ENCODE measurements at places on chromosomes 2 and 18.

DNA sequence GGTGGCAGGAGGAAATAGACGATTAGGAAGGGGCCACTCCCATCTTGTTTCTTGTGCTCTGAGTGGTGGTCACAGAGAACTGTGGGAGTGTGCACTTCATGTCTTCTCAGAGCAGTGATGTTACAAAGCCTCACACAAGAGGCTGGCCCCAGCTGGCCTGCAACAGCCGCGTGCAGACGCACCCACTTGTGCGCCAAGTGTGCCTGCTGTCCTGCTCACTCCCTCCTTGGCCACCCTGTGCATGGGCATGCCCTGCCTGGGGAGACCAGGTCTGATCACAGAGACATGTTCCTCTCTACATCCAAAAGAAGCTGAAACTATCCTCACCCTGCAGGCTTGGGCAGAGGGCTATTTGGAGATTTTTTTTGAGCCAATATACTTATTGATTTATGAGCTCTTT, 108.4 kb downstream of the MRO start:
- no peak for DNase-seq

DNA sequence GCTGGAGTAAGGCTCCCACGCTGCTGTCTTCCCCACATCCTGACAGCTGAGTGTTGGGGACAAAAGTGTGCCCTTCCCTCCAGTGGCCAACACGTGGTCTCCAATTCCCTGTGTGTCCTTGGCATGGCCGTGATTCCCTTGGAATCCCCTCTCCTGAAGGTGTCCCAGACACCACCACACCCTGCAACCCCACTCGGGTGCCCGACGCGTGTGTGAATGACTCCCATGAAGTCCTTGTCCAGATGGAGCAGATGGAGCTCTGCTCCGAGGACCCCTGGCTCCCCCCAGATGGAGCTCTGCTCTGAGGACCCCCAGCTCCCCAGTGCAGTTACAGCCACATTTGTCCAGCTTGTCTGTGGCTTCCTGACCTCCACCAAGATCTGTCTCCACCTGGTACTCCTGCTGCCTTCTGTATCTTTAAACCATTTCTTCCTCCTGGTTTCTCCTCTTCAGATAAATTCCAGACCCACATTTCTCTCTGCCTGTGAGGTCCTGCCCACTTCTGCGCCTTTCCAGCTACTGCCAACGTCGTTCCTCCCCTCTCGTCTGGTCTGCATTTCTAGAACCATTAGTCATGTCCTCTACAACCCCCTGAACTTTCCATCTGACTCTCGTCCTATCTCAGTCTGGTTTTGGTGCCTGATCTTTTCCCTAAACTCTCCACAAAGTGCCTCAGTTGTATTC, 86.8 kb upstream of the PXDN start:
- no peak for DNase-seq

- no peak for DNase-seq
These were observed 36.6 kb downstream of the TTC32 start for GRCh38 chr2:19865151-19865550.

GRCh38 chr2:188475945-188476344, 184.3 kb downstream of the GULP1 start:
- DNase-seq = no peak

- peak; percentile 92 for DNase-seq
These were observed at the start of gene IMMT for GRCh38 chr2:86195055-86195807. Gene IMMT (minus strand): TSS chr2:86195462. CDS start chr2:86195382, 80 bp downstream.

DNA sequence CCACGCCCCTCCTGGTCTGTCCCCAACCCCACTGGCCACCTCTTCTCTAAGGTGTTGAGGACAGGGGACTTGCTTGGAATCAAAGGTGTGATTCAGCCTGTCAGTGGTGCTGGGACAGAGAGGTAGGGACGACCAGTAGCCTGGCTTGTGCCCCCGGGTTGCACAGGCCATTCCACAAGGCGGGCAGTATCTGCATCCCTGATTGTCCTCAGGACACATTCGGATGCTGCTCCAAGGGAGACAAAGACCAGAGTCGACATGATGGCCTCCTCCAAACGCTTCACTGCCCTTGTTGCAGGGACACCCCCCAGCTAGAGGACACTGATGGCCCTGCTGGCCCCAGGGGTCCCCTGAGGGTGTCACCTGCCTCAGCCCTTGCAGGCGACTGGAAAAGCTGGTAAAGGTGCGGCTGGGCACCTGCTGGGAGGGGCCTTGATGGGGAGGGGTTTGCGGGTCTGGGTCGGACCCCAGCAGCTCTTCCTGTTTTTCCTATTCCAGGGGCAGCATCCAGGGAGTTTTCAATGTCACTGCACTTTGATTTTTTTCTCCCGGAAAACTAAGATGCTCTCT, 98.0 kb downstream of the PTGR3 start:
- DNase-seq = no peak

DNA sequence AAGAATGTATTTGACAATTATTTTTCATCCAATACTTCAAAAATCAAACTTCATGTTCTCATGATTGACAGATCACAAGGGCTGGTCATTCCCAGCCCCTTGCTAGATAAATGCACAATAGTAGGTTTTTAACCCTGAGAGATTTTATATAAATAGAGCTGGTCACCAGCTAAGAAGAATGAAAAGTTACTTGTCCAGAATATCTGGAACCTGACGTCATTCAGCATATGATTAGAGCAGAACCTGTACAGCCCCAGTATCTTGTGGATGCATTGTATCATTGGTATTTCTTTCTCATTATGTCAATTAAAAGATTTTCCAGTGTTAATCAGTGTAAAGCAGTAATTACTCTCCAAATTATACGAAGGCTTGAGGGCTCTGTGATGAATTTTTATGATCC, 202.8 kb upstream of the RND3 start:
- no peak for DNase-seq

DNA sequence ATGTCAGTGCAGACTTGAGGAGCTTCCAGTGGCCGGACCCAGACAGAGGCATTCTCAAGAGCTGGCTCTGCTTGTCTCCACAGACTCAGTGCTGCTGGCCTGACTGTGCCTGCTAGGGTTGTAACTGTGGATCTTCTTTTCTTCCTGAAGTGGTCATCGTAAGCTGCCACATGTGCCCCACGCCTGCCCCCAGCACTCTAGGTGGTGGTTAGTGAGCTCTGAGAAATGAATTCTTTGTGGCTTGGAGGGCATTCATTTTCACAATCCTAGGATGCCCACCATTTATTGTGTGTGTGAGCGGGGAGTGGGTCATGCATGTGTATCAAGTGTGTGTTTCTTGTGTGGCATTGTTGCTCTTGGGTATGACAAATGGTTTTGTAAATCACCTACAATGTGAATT, 23.1 kb downstream of the RAB12 start:
- DNase-seq = no peak

DNA sequence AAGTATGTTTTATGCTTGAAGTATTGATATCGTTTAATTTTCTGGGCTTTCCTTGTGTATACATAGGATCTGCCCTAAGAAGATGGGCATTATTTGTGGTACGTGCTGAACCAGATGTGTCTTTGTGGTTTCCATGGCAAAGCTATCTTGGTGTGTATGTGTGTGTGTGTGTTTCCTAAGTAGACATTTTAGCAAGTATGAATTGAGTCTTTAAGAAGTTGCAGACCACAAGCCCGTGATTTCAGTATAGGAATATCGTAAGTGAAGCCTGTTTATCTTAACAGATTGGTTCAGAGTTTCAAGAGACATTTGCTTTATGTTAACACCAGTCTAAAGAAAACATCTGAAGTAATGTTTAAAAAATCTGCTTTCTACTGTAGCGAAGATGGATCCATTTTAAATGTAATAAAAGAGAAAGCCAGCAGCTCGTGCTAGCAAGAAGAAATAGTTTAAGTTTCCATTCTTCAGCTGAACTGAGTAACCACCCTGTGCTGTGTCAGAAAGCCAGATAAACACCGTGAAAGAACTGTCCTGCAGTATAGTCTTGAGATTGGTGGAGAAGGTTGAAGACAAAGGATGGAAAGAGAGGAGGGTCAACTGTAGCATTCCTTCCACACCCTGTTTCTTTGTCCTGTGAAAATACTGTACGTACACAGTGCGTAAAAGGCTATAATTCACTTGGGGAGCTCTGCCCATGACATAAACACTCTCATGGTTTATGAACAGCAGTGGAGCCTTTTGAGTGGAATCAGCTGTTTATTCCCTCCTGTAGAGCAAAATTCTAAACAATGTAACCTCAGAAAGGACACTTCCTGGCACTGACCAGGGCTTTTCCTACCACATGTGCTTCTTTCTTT, 91.9 kb upstream of the FOSL2 start:
- DNase-seq = no peak

DNA sequence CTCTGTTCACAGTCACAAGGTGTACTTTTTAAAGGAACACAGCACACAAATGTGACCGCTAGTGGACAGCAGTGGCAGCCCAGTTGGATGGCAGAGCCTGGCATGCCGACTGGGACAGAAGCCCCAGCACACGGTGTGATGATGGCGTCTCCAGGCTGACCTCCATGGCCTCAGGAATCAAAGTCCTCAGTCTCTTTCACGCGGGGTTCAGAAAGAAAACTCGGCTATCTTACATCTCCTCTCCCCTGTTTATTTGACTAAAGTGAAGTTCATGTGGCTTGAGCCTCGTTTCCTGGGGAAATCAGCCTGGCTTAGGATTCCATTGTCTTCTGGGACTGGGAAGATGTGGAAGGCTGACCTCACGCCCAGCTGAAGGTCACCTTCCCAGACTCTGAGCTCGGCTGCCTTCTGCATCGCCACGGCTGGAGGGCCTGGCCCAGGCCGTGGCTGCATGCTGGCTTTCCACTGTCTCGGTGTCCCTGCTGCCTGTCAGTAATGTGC, 56.1 kb downstream of the ASAP2 start:
- DNase-seq = no peak

DNA sequence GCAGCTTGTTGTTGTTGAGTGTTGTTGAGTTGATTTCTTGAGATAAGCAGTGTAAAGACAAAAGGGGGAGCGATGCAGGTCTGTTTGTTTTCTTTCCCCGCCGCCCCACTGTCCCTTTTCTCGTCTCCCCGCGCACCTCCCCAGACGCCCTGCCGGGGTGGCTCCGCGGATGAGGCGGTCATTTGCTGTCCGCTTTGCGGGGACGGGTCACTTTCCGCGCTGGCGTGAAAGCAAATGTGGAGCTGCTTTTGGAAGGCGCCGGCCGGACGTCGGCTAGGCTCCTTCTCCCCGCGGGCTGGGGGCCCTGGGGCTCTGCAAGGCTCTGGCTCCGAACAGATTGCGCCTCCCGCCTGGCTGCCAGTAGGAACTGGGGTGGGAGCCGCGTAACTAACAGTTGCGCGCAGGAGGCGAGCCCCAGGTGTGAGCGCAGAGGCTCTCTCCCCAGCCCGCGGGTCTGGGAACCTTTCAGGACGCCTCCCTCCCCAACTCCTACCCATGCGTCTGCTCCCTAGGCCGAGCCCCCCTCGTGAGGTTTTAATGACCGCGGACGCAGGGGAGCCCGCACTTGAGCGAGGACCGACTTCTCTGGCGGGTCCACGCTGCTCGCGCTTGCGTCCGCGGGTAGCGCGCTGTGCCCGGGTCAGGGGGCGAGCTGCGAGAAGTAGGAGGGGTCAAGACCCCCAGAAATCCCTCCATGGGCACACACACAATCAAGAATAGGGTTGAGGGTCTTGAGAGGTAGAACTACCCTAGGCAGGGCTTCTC, 146.6 kb downstream of the MEIS1 start:
- DNase-seq = no peak

- peak; percentile 1 for DNase-seq
These were observed 130.4 kb downstream of the COL4A4 start for GRCh38 chr2:227033471-227034148.

DNA sequence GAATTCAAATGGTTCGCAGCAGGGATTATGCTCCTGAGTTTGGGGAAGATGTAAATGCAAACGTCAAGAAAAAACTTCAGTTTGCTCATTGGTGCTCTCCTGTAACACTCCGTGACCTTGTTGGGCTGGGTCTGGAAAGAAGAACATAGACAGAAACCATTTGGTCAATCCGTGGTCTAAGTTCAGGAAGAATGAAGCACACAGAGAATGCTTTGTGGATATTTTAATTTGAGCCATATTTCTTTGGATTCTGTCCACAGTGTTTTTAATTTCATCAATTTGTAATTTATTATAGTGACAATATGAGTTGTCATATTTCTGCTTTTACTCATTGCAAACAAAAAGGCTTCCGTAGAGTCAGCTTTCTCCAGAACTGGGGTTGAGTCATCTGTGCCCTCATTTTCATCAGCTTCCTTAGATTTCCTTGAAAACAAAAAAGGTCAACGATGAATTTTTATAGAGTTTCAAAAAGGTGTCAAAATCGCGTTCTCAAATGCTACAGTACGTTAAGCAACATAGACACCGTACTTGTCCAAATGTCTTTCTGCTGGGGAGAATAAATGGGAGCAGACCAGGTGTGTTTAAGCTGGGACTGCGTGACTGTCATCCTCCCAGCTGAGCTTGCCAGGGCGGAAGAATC, 606.4 kb downstream of the RNF144A start:
- no peak for DNase-seq

Measured in CD4-positive, alpha-beta T cell treated with Interleukin-12 subunit alpha and Interleukin-12 subunit beta, for 1 hour (primary cell).